ENCODE measurements at places on chromosomes 13 and 19.

- no peak for DNase-seq
Observed at GRCh38 chr19:28020619-28021258, 1192.2 kb downstream of the UQCRFS1 start.

DNA sequence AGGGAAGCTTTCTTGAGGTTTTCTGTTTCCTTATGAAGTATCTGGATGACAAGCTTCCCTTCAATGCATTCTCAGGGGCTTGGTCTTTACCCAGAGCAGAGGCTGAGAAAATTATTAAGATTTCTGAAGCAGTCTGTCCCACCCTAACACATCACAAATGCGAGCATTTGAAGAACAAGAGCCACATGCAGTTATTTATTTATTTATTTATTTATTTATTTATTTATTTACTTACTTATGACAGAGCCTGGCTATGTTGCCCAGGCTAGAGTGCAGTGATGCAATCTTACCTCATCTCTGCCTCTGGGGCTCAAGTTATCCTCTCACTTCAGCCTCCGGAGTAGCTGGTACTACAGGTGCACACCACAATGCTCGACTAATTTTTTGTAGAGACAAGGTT, 38.4 kb downstream of the SPRYD7 start:
- DNase-seq: no peak

DNA sequence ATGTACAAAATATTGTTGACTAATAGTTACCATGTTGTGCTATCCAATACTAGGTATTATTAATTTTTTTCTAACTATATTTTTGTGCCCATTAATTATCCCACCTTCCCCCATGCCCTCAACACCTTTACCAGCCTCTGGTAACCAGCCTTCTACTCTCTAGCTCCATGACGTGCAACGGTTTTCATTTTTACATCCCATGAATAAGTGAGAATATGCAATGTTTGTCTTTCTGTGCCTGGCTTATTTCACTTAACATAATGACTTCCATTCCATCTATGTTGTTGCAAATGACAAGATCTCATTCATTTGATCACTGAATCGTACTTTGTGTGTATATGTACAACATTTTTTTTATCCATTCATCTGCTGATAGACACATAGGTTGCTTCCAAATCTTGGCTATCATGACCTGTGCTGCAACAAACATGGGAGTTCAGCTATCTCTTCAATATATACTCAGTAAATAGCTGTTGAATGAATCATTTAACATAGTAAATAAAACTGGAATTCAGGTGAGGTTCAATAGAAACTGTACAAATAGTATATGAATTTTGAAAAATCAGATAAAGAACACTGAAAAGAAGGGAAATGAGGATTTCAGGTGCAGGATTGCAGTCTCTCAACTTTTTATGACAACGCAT, 509.0 kb upstream of the MIR17HG start:
- no peak for DNase-seq

DNA sequence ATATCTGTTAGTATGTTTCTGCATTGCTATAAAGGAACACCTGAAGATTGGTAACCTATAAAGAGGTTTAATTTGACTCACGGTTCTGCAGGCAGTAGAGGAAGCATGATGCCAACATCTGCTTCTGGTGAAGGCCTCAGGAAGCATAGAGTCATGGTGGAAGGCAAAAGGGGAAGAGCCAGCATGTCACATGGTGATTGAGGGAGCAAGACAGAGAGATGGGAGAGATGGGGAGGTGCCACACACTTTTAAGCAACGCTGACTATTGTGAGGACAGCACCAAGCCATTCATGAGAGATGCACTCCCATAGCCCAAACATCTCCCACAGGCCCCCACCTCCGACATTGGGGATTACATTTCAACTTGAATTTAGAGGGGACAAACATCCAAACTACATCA, 32.8 kb downstream of the COG6 start:
- no peak for DNase-seq

DNA sequence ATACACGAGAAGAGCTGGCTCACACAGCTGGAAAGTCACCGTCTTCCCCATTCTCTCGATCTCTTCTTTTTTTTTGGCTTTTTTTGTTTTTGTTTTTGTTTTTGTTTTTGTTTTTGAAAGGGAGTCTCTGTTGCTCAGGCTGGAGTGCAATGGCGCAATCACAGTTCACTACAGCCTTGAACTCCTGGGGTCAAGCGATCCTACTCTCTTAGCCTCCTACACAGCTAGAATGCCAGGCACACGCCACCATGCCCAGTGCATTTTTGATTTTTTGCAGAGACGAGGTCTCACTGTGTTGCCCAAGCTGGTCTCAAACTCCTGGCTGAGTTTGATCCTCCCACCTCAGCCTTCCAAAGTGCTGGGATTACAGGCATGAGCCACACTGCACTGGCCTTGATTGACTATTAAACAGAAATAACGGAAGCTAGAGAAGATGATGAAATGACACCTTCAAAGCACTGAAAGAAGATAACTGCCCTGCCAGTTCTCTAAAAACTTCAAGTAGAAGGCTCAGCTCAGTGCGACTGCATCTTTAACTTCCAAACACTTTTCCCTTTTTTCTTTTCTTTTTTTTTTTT, 4.0 kb downstream of the FXYD3 start:
- no peak for DNase-seq

GRCh38 chr13:97253581-97254293, 31.6 kb downstream of the MBNL2 start:
- DNase-seq: no peak

All from cortex of kidney (tissue), 1 donor.